ENCODE measurements at places on chromosomes 1 and 21.
A peak's percentile ranks its signal among the peaks of the same experiment; 100 is the strongest.

- DNase-seq = no peak
These were observed 22.6 kb upstream of the TNFRSF1B start for GRCh38 chr1:12144236-12144635.

DNA sequence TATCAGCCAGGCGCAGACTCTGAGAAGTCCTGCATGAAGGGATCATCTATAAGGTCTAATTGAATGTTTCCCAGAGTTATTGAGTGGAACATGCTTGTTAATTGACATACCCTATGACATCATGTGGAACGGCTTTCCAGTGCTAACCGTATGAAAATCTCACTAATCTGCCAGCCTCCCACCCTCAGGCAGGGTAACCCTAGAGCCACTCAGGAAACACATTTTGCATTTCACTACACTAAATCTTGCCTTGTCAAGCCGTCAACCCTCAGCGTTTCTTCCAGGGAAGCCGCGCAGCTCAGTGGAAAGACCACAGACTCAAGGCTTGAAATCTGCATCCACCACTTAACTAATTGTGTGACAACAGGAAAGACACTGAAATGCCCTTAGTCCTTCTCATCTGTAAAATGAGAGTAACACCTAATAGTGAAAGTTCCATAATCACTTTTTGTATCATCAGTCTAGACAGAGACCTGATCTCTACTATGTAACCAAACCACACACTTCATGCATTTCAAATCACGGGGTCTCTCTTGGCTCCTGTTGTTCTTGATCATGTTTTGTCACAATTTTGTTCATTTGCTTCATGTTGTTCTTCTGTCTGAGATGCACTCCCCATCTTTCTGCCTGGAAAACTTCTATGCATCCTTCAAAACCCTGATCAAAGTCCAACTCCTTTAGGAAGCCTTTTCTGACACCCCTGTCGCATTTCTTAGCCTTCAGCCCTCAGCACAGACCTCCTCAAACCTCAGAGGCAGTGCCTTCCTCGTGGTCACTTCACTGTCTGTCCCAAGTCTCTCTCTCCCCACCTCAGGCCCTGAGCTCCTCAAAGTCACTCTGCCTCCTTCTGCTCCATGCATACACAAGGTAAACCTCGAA, 246.5 kb downstream of the TOMM20 start:
- peak; percentile 11 for DNase-seq

- no peak for DNase-seq
These were observed 12.8 kb downstream of the HLX start for GRCh38 chr1:220892086-220892376.

GRCh38 chr1:213120386-213120785, 69.3 kb downstream of the RPS6KC1 start:
- no peak for DNase-seq

GRCh38 chr1:5105744-5106143, 451.3 kb downstream of the AJAP1 start:
- no peak for DNase-seq

Measured in stimulated activated naive CD8-positive, alpha-beta T cell treated with anti-CD3 and anti-CD28 coated beads, Interleukin-15, amount 100 ng/mL, for 72 hours (primary cell).